Mesothelial cell of epicardium (in vitro differentiated cells): ENCODE measurements at places on chromosomes 5 and 9.

DNA sequence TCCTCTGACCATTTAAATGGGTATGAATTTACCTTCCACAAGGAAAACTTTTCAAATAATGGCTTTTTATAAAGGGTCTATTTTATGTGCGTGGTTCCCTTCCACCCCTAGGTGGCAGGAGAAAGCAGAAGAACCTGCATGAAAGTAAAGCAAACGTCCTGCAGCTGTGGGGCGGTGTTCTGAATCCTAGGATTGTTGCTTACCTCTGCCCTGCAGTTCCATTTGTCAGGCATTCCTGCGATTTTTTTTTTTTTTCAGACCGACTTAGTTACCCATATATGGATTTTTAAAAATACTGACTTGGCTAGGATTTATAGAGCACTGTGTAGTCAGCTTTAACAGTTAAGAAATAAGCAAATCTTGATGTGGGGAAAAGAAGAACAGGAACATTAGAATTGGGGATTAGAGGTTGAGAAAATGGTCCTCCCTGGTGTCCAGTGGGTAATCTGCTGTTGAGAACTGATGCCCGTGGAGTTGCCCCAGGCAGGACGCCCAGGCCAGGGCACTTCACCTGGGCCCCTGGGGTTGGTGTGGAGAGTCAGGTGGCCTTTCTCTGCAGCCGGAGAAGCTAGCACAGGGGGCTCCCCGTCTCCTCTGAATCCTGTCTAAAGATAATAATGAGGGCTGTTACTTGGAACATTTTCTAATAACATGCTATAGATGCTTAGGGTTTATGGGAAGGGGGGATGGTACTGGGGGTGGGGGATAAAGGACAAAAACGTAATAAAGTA lies 30.4 kb upstream of the LTC4S start:
- peak; percentile 55 for DNase-seq
- H3K36me3 ChIP-seq: peaks cover 9% of the 10 kb centered on the region
- no peaks in the 10 kb centered on the region for H3K27me3 ChIP-seq
- H3K4me1 ChIP-seq: peaks cover 48% of the 10 kb centered on the region
- H3K27ac ChIP-seq: peak overlapping the region; percentile 94

- peaks cover 10% of the 10 kb centered on the region for H3K4me1 ChIP-seq
- no peak overlapping the region for H3K27ac ChIP-seq
- H3K36me3 ChIP-seq: peaks cover 3% of the 10 kb centered on the region
- H3K27me3 ChIP-seq: no peaks in the 10 kb centered on the region
- no peak for DNase-seq
Observed at GRCh38 chr5:166758151-166758550, 1533.3 kb upstream of the WWC1 start.

DNA sequence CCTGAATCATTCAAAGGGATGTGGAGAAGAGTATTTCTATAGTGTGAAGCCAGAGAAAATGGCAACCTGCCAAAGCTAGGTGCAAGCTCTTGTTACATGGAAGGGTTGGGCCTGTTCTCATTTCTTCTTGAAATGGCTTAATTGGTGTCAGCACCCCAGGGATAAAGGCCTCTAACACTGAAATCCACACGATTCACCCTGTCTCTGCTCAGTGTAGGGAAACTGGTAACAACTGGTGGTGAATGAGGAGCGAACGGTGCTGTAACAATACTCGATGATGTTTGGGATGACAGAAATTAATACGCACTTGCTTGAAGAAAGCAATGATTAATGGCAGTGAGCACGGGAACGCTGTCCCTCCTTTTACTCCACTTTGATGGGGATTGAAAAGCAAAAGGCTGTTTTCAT lies 16.2 kb downstream of the PBX3 start:
- H3K36me3 ChIP-seq: peaks cover under 1% of the 10 kb centered on the region
- H3K27ac ChIP-seq: peak overlapping the region; percentile 78
- peaks cover 45% of the 10 kb centered on the region for H3K4me1 ChIP-seq
- no peak for DNase-seq

- DNase-seq: no peak
- H3K27me3 ChIP-seq: no peaks in the 10 kb centered on the region
- H3K4me1 ChIP-seq: peaks cover 21% of the 10 kb centered on the region
- H3K4me3 ChIP-seq: no peak overlapping the region
- H3K36me3 ChIP-seq: peaks cover 7% of the 10 kb centered on the region
Observed at GRCh38 chr5:154844809-154845208, 5.6 kb downstream of the FAXDC2 start.

DNA sequence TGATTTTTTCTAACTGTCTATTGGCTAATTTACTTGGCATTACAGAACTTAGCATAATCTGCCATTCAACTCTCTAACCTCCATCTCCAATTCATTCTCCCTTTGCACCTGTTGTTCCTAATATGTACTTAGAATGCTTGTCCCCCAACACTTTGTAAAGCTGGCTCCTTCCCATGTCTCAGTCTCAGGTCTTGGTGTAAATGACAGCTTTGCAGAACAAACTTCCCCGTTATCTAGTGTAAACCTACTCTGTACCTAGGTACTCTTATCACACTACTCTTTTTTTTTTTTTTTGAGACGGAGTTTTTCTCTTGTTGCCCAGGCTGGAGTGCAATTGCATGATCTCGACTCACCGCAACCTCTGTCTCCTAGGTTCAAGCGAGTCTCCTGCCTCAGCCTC lies 77.2 kb upstream of the CTNNA1 start:
- H3K27ac ChIP-seq: no peak overlapping the region
- H3K4me3 ChIP-seq: no peak overlapping the region
- H3K36me3 ChIP-seq: no peaks in the 10 kb centered on the region
- DNase-seq: no peak
- no peaks in the 10 kb centered on the region for H3K27me3 ChIP-seq
